Thyroid gland (tissue), 4 donors: ENCODE measurements at places on chromosomes 1 and 21. TPM values are rescaled to one million over a fixed set of nuclear protein-coding genes. Genes with fewer than 3 reads are reported as not detected.

CENPF gene
- total RNA-seq = 1.0 TPM

- no peak for DNase-seq
- no peak overlapping the region for H3K4me3 ChIP-seq
- H3K27me3 ChIP-seq = no peaks in the 10 kb centered on the region
- no peaks in the 10 kb centered on the region for H3K36me3 ChIP-seq
These were observed 192.7 kb upstream of the NFIA start for GRCh38 chr1:60889709-60890108.

GRCh38 chr1:8065369-8065768 lies 39.3 kb upstream of the ERRFI1 start:
- no peak overlapping the region for H3K27ac ChIP-seq
- H3K4me3 ChIP-seq = no peak overlapping the region
- DNase-seq = no peak
- no peaks in the 10 kb centered on the region for H3K36me3 ChIP-seq

- H3K27ac ChIP-seq = no peak overlapping the region
- no peaks in the 10 kb centered on the region for H3K27me3 ChIP-seq
- DNase-seq = peak; percentile 27
These were observed 53.1 kb upstream of the ADAR start for GRCh38 chr1:154661110-154661509.

DNA sequence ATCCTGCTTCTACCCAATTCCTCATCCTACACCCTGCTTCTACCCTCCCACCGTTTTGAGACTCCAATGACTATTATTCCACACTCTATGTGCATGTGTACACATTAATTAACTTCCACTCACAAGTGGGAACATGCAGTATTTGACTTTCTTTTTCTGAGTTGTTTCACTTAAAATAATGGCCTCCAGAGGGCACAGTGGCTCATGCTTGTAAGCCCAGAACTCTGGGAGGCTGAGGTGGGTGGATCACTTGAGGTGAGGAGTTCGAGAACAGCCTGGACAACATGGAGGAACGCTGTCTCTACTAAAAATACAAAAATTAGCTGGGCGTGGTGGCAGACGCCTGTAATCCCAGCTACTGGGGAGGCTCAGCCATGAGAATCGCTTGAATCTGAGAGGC lies 464.8 kb downstream of the PTBP2 start:
- no peaks in the 10 kb centered on the region for H3K27me3 ChIP-seq
- no peaks in the 10 kb centered on the region for H3K36me3 ChIP-seq
- no peak for DNase-seq
- no peak overlapping the region for H3K27ac ChIP-seq
- no peaks in the 10 kb centered on the region for H3K4me1 ChIP-seq
- no peak overlapping the region for H3K4me3 ChIP-seq

GRCh38 chr1:21567241-21568005 lies 58.2 kb downstream of the ALPL start:
- H3K27ac ChIP-seq = no peak overlapping the region
- H3K4me1 ChIP-seq = no peaks in the 10 kb centered on the region
- H3K36me3 ChIP-seq = no peaks in the 10 kb centered on the region
- no peak for DNase-seq
